A549 treated with GW870086 at 1 μM for 4 hours (cell line): ENCODE measurements at places on chromosomes 3 and 15. TPM values are rescaled to one million over a fixed set of nuclear protein-coding genes. Genes with fewer than 3 reads are reported as not detected.

The ARPIN gene
- total RNA-seq: 8.5 to 13.6 TPM (median 12.6 TPM) in 5 replicates

The CASR gene
- total RNA-seq: not detected in 5 replicates

The PLSCR2 gene
- total RNA-seq: not detected in 5 replicates

The NR1I2 gene
- total RNA-seq: not detected in 5 replicates

The ZBBX gene
- not detected in 5 replicates for total RNA-seq

The SLC12A8 gene
- total RNA-seq: 1.6 to 2.0 TPM (median 1.6 TPM) in 5 replicates

The PLXNA1 gene
- total RNA-seq: 17.5 to 23.4 TPM (median 21.8 TPM) in 5 replicates

The LDHAL6B gene
- not detected in 5 replicates for total RNA-seq

The CLDN11 gene
- 0.17 to 0.32 TPM (median 0.28 TPM) in 4 of 5 replicates, not detected in the other for total RNA-seq

The OR5K2 gene
- total RNA-seq: not detected in 5 replicates

The SLC22A14 gene
- total RNA-seq: not detected in 5 replicates

The HTR3E gene
- total RNA-seq: not detected in 5 replicates

The IRAK2 gene
- total RNA-seq: 21.8 to 25.8 TPM (median 23.2 TPM) in 5 replicates

The RASGRP1 gene
- 0.27 to 0.58 TPM (median 0.37 TPM) in 5 replicates for total RNA-seq

The CHRFAM7A gene
- 5.4 to 7.9 TPM (median 7.6 TPM) in 5 replicates for total RNA-seq

The FSIP1 gene
- 0.47 to 1.3 TPM (median 0.65 TPM) in 5 replicates for total RNA-seq

The MEX3B gene
- total RNA-seq: 2.8 to 5.2 TPM (median 4.8 TPM) in 5 replicates

The DPPA2 gene
- total RNA-seq: not detected in 5 replicates

The AGTR1 gene
- total RNA-seq: 0.49 to 0.77 TPM (median 0.55 TPM) in 5 replicates

The SFMBT1 gene
- total RNA-seq: 6.6 to 8.7 TPM (median 8.4 TPM) in 5 replicates

The ARGFX gene
- total RNA-seq: not detected in 5 replicates

The P4HTM gene
- 14.5 to 18.1 TPM (median 16.6 TPM) in 5 replicates for total RNA-seq

The PFN2 gene
- total RNA-seq: 137 to 162 TPM (median 156 TPM) in 5 replicates

The PTPRG gene
- total RNA-seq: 1.8 to 2.6 TPM (median 2.3 TPM) in 5 replicates

The ACTC1 gene
- total RNA-seq: 0.10 to 0.27 TPM (median 0.16 TPM) in 4 of 5 replicates, not detected in the other

The CLRN1 gene
- not detected in 5 replicates for total RNA-seq

The PARP6 gene
- 48.2 to 63.2 TPM (median 62.4 TPM) in 5 replicates for total RNA-seq

The MESP2 gene
- 0.30 to 0.47 TPM (median 0.41 TPM) in 5 replicates for total RNA-seq
